ENCODE measurements at places on chromosomes 16 and 17. TPM values are rescaled to one million over a fixed set of nuclear protein-coding genes. Genes with fewer than 3 reads are reported as not detected.

Gene NATD1
- 0.81 TPM for total RNA-seq

GRCh38 chr16:85689285-85689949 is 663 bp upstream of the GINS2 start:
- DNase-seq, result no peak

DNA sequence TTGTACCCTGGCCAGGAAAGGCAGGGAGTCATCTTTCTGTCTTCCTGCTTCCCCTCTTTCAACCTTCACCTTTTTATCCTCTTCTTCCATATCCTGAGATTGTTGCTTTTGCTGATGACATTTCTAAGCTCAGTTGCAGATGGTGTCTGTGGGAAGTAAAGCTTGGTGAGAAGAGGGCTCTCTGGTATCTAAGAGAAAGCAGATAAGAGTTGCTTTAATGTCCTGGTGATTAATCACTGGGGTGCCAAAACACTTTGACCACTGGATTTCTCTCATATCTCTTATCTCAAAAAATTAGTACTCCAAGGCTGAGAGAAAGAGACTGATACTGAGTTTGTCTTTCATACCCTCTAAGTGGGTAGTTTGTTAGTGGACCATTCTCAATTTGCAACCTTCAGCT is 71.3 kb downstream of the NEUROD2 start:
- no peak for DNase-seq

DNA sequence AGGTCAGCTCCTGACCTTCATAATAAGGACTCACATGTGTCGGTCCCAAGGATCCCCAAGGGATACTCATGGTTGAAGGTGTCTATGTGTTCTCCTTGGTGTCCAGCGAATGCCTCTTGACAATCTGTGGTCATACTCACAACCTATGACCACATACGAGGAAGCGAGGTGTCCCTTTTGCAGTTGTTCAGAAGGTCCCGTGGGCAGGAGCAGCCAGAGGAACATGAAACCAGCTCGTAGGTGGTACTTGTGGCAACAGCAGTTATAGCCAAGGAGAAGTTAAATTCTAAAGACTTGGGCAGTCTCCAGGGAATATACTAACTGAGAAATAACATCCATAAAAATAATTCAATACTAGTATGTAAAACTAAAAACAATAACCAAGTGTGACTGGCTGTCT is 685.3 kb downstream of the WWOX start:
- DNase-seq, result no peak

DNA sequence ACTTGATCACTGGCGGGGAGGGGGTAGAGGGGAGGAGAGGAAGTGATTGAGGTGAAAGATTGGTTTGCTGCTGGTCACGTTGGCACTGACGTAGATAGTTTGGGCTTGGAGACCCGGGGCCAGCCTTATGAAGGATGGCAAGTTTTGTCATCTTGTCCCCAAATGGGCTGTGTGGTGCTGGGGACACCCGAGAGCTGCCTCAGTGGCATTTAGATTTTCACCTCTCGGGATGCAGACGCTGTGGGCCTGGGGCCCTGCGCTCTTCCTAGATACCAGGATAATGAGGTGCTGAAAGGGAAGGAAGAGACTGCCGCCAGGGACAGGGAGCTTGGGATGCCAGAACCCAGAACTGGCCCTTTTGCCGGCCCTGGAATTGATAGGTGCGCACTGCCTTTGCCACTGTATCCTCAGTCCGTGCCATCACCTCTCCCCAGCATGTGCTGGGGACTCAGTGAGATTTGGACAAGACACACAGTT is 1.4 kb upstream of the SOCS3 start:
- DNase-seq, result no peak
